ENCODE measurements at places on chromosomes 7 and 10.

- peak; percentile 86 for DNase-seq
Observed at GRCh38 chr10:15200626-15201025, 32.1 kb upstream of the NMT2 start.

GRCh38 chr10:52261362-52261761 is 52.7 kb upstream of the DKK1 start:
- DNase-seq, result no peak

GRCh38 chr10:97743169-97743943 is 6.4 kb downstream of the ZFYVE27 start:
- DNase-seq, result no peak

DNA sequence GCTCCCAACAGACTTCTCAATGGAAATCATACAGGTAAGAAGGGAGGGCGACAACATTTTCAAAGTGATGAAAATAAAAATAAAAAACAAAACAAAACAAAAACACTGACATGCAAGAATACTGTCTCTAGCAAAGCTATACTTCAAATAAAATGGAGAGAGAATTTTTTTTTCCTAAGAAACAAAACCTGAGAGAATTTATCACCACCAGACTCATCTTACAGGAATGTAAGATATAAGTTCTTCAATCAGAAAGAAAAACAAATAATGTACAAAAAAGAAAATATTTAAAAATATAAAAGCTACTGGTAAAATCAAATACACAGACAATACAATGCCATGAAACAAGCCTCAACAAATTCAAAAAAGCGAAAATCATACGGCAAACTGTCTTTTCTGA is 113.2 kb downstream of the NRBF2 start:
- no peak for DNase-seq

GRCh38 chr10:69641261-69641980 is 11.4 kb downstream of the FAM241B start:
- no peak for DNase-seq

DNA sequence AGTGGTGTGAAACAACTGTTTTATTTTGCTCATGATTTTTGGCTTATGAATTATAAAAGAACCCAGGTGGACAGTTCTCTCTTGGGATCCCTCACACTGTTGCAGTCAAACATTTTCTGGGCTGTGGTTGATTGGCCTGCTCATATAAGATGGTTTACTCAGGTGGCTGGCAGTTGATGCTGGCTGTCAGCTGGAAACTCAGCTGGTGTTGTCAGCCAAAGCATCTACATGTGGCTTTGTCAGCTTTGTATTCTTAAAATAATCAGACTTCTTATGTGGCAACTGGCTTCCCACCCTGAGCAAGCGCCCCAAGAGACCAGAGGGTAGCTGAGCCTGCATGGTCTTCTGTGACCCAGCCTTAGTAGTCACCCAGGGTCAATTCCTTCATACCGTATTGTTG is 534.7 kb downstream of the NRG3 start:
- no peak for DNase-seq

- DNase-seq, result peak; percentile 100
Observed at GRCh38 chr10:110918643-110919348, at the start of gene BBIP1. Gene BBIP1, minus strand, starts transcription at chr10:110919180. Its CDS starts 1,023 bp downstream, at chr10:110918157.

DNA sequence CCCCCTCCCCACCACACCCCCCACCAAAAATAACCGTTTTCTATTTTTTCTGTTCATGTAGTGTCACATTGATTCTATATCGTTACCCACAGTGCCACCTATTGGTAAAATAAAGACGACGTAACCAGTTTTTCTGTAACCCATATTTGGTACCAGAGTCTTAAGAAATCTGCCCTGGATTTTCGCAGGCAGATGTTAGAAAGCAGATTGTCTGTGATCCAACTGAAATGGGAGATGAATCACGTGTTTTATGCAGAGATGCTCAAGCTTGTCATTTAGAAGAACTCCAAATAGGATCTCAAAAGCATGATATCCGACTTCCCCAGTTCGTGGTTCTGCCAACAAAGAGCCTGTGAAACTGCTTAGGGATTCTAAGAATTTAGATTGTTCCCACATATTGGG is 261.1 kb upstream of the CSTF2T start:
- peak; percentile 62 for DNase-seq

- no peak for DNase-seq
Observed at GRCh38 chr7:21305455-21306235, 122.2 kb upstream of the SP4 start.

DNA sequence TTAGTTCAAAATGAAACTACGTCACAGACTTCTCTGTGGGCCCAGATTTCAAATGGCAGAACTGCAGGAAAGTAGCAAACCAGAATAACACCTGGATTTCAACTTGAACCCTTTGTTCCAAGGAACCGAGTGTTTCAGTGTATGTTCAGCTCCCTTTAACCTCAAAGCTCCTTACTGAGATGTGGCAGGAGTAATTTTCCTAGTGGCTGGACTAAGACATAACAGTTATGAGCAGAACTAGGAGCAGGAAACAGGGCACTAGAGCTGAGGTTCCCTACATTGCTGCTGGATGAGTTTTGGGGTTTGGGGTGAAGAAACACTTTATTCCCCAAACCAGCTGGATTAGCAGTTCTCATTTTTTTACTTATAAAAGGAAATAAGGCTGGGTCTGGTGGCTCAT is 50.1 kb downstream of the NSUN6 start:
- no peak for DNase-seq

GRCh38 chr10:13809427-13809826 is 222.7 kb downstream of the PRPF18 start:
- DNase-seq, result no peak

DNA sequence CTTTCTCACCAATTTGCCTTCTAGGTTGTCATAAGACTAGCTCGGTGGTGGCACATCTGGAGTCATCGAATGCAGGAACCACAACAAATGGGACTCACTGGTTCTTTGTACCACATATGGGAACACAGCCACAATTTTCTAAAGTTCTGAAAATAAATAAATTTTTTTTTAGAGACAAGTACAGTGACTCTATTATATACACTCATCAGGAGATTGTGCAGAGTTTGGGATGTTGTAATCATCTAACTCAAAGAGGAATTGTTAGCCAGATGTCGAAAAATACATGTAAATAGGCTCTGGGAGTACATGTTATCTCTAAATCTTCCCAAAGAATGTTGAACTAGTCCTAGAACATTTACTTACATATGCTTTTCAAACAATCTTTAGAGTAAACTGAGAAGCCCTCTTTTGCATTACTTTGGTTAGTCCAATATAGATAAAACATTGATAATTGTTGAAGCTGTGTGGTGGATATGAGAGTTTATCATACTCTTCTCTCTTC is 19.6 kb upstream of the SEPTIN7 start:
- DNase-seq, result no peak

DNA sequence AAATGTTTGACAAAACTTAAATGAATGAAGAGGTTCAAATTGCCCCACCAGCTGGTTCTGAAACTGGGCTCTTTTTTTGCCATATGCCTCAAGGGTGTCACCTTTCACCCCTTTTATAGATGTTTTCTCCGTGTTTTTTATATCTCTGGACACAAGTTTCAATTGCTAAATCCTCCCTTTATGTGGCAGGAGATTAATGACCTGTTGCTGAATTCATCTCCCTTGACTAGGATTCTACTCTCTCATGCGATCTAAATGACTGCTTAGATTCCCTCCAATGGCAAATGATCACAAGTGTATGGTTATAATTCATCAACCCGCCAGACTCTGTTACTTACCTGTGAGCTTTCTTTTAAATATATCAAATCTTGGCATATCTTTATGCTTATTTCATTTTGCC is 677.0 kb upstream of the POT1 start:
- DNase-seq, result no peak

DNA sequence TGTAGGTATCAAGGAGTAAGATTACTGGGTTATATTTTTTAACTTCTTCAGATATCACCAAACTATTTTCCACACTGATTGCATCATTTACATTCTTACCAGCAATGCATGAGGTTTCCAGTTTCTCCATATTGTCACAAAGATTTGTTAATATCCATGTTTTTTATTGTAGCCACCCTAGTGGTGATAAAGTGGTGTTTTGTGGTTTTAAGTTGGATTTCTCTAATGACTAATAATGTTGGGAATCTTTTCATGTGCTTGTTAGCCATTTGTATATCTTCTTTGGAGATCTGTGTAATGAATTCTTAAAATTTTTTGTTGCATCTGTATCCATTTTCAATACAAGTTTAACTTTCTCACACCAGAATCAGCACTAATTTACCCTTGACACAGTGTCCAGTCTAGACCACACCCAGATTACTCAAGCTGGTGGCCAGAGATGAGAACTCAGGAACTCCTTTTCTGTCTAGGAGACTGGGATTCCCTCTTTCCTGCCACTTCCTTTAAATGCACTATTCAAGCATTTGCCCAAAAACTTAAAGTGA is 67.0 kb upstream of the PLXDC2 start:
- DNase-seq, result peak; percentile 27

GRCh38 chr10:23238015-23238414 is 45.9 kb downstream of the PTF1A start:
- no peak for DNase-seq

- DNase-seq, result no peak
Observed at GRCh38 chr10:131248376-131249165, 63.0 kb downstream of the TCERG1L start.

- DNase-seq, result peak; percentile 95
Observed at GRCh38 chr10:99676426-99676825, 17.1 kb downstream of the ENTPD7 start.

DNA sequence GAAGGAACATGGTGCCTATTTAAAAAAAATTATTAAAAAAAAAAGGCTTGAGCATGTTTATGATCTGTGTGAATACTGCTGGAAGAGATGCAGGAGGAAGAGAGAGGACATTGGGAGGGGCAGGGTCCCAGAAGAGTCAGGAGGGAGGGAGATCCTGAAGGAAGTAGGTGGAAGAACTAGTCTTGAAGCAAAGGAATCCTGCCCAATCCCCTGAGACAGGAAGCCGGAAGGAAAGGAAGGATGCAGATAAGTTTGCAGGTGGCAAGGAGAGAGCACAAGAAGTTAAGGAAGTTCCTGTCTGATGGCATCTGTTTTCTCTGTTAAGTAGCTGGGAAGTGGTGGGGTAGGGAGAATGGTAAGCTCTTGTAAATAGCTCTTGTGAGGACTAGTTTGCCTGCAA is 318.5 kb downstream of the DOCK4 start:
- DNase-seq, result no peak

All from fibroblast of skin of left biceps (primary cell).